ENCODE measurements at places on chromosomes 1 and 21. TPM values are rescaled to one million over a fixed set of nuclear protein-coding genes. Genes with fewer than 3 reads are reported as not detected.

DNA sequence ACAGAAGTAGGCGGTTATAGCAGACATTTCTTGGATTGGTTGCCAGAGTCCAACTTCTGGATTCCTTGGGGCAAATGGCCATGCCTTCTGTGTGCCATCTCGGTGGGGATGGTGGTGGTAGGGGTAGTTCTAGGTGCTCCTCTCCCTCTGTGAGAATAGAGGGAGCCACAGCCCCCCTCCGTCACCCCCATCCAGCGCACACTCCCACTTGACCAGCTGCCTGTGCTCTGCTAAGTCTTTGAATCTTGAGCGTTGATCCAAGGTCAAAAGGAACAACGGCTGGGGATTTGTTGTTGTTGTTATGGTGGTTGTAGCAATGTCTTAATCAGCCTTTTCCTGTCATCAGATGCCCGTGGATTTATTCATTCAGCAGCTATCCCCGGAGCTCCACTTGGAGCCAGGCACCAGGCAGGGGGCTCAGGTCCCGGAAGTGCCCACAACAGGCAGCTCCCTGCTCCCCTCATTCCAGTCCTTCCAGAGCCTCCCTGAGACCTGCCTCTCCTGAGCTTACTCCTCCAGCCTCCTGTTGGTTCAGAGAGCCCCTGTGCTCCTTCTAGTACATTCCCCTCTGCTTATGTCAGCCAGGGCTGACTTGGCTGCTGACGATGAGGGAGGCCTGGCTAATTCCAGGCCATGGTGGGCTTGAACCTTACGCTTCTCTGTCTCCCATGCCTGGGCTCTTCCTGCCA lies 146.6 kb upstream of the WNT4 start:
- DNase-seq, result no peak

DNA sequence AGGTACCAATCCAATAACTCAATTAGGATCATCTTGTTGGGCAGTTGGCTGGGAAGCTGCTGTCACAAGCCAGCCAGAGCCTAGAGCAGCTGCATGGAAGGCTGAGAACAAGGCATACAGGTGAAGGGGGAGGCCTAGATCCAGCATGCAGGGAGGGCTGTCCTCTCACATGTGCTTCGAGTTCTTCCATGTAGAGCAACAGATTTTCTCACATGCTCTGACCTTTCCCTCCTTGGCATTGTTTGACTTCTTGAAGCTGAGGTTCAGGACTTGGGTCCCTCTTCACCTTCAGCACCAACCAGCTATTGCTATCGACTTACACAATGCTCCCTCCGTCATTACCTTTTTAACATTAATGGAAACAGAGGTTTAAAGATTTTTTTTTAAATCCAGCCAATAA lies 257.7 kb downstream of the ATG4C start:
- no peak for DNase-seq

GRCh38 chr1:248152056-248152827 lies 7.3 kb downstream of the OR2M5 start:
- DNase-seq, result no peak

DNA sequence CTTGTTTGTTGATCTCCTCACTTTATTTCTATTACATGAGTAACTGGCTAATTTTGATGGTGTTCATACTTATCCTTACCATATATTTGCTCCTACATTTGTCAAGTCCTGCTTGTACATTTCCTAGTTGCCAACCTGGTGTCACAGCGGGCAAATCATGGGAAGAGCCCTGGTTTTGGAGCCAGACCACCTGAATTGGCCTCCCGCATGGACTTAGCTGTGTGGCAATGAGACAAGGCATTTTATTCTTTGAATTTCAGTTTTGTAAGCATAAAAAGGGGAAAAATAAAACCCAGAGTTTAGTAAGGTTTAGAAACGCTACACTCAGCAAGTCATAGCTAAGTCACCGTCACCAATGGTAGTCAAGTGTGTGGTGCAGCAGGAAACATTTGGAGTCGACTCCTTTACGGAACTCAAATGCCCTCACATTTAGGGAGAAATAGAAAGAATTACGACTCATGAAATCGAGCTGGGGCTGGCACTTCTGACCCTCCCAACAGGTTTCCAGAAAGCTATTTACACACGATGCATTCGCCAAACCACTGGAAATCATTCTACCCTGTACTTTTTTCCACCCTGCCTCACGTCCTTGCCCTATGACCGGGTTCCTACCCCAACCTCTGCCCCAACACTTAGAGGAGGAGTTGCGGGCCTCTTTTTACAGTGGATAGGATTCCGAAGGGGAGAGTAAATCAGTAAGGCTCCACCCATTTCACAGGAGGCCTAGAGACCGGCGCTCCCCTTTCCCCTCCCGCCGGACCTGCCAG lies 492 bp upstream of the PGM1 start:
- no peak for DNase-seq

DNA sequence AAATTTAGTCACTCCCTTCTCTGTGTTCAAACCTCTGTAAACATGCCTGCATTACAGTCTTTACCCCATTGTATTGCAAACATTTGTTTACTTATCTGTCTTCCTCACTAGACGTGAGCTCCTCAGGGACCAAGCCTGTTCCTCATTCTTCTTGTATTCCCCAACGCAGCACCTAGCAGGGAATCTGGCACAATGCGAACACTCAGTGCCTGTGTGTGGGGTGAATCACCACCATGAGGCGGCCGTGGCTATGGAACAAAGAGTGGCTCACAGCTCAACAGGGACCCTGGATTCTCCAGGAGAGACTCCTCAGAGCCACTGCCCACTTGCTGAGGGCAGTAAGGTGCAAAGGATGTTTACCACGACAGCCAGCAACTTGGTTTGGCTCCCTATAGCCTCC lies 95.9 kb downstream of the DDX20 start:
- DNase-seq, result no peak

DNA sequence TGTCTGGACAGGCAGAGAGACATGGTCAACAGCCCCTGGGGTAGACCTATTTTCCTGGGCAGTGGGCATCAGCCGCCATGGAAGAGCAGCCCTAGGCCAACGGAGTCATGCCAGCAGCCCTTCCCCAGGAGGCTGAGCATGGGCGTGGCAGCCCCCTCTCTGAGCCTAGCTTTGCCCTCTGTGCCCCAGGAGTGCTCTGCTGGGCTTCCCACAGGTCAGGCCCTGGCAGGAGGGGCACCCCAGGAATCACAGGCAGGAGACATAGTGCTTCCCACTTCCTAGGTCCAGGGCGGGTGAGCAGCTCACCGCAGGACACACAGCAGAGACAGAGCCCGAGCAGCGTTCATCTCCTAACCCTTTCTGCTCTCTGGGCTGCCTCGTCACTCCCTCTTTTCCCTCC lies 132.8 kb downstream of the GLIS1 start:
- no peak for DNase-seq

DNA sequence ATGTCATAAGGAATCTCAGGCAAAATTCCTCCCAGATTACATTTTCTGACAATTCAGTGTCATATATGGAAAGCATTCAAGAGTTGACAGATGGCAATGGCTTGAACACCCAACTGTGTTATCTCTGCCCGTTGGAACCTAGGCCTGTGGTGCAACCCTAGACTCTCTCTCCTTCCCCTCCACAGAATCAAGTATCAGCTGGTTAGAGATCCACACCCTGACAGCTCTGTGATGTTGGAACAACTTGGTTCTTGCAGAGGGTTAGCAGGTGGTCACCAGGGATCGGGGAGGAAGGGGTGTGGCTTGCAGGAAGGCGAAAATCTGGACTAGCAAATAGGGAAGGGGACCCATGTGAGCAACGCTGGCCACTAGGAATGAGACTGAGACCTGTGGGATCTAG lies 26.3 kb downstream of the PCSK9 start:
- DNase-seq, result no peak

- no peak for DNase-seq
Measured at GRCh38 chr1:1161078-1161682, 12.5 kb upstream of the TTLL10 start.

DNA sequence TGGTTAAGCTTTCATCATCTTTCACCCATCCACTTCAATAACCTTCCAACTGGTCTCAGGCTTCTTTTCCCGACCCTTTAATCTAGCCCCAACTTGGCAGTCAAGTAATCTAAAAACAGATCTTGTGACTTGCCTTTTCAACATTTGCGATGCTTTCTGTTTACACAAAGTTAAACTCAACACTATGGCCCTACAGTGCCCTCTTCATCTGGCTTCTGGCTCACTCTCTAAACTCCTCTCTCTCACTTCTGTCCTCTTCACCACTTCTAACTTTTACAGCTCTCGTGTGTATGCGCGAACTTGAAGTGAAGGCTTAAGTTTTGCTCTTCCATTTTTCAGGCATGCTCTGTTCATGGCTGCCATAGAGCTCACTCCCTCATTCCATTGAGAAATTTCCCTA lies 1122.3 kb upstream of the ADGRL2 start:
- DNase-seq, result no peak

GRCh38 chr1:170494369-170494768 lies 37.6 kb upstream of the GORAB start:
- peak; percentile 35 for DNase-seq

DNA sequence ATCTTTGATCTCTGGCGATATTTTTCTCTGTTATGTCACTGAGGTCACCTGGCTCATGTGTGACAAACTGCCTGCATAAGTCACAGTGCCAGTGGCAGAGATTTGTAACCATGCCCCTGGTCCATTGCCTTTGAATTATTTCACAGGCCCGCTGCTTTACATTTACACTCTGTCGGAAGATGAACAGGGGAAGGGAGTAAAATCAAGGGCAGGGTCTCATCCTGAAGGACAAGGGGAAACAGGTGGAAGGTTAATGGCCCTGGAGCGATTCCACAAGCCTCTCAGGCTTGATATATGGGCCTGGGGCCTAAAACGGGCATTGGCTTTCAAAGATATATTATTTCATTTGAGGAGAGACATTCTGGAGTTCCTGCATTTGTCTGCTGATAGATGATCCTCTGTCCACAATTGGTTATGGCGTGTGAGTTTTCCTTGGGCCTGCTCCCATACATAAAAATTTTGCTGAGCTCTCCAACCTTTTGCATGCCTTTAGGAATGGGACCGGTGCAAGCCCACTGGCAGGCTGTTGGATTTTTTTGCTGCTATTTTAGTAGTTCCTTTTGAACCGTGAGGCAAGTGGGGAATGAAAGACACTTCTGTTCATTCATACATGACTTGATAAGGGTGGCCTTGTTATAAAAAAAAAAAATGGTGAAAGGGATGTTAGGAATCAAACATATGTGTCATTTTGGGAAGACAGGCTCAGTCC lies 51.9 kb downstream of the NR5A2 start:
- DNase-seq, result no peak

- DNase-seq, result peak; percentile 58
Measured at GRCh38 chr1:240499012-240499411, 112.9 kb downstream of the GREM2 start.

- peak; percentile 98 for DNase-seq
Measured at GRCh38 chr1:8077120-8077573, 51.0 kb upstream of the ERRFI1 start.

DNA sequence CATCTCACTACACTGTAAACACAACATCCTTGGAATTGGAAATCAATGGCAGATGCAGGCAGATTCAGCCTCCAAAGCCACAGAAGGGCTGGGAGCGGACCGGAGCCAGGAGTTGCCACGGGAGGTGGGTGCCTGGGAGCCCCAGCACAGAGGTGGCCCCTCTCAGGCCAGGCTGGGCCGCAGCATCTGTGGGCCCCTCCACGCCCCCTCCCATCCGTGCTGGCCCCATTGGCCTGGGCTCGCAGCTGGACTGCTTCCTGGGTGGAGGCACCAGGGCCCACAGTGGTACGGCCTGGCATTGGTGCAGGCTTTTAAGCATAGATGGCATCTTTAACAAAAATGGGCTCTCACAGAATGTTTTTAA lies 64.2 kb downstream of the SLX9 start:
- no peak for DNase-seq

GRCh38 chr1:99680270-99680669 lies 34.4 kb downstream of the PALMD start:
- peak; percentile 54 for DNase-seq

DNA sequence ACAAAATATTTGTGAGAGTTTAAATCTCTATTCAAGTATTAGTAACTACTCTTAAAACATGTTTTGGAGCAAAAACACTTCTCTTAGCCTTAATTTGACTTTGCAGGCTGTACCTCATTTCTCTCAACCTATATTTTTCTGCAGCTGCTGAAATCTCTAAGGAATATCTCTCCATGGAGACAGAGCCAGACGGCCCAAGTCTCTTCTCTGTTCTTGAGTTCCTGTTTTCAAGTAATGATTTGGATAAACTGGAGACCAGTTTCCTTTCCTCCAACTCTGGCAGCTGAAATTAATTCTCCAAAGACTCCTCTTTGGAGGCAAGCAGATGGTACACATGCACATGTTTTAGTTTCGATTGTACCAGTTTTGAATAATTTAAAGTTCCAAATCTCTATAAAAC lies 659.7 kb upstream of the NEGR1 start:
- DNase-seq, result no peak

DNA sequence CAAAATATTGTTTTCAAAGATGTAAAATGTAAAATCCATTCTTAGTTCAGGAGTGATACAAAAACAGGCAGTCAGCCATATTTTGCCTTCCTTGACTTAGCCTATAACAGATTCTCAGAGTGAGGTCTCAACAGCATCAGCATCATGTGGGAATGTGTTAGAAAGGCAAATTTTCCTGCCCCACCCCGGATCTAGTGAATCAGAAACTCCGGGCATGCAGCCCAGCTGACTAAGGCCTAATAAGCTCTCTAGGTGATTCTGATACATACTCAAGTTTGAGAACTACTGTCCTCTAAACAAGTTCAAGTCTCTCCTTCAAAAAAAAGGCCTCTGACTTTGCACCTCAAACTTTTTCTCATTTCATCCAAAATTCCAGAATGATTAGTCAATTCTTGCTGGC lies 46.9 kb upstream of the PRRC2C start:
- DNase-seq, result peak; percentile 34

The OR2L13 gene
- total RNA-seq, result not detected

The ANGPTL3 gene
- not detected for total RNA-seq

The ATPAF1 gene
- 19.8 TPM for total RNA-seq

The ADAMTS5 gene
- under 0.01 TPM for total RNA-seq

Data from lung microvascular endothelial cell (primary cell).